ENCODE measurements at places on chromosomes 4 and X. TPM values are rescaled to one million over a fixed set of nuclear protein-coding genes. Genes with fewer than 3 reads are reported as not detected.

- no peak for DNase-seq
Observed at GRCh38 chr4:100742045-100742444, 224.2 kb upstream of the EMCN start.

DNA sequence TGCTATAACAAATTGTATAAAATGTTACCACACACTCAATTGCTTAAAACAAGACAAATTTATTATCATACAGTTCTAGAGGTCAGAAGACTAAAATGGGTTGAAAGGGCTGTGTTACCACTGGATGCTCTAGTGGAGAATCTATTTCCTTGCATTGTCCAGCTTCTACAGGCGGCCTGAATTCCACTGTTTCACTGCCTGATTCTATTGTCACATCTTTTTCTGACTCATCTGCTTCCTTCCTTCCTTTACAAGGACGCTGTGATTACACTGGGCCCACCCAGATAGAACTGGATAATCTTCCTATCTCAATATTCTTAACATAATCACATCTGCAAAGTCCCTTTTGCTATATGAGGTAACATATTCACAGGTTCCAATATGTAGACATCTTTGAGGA is 19.4 kb upstream of the ARMCX1 start:
- no peak for DNase-seq

DNA sequence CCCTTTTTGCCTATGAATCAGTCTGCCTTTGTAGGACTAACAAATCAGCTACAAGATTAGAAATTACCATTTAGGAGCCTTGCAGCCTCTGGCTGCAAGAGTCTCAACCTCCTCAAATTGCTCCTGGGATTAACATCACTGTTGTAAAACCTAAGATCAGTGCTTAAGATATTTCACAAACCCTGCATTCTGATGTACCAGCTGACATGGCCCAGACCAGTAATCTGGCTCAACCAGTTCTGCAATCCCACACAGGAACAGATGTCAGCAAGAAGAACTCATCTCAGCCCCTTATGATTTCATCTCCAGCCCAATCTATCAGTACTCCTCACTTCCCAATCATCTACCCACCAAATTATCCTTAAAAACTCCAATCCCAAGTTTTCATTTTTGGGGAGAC is 32.5 kb upstream of the AADAT start:
- DNase-seq = no peak

DNA sequence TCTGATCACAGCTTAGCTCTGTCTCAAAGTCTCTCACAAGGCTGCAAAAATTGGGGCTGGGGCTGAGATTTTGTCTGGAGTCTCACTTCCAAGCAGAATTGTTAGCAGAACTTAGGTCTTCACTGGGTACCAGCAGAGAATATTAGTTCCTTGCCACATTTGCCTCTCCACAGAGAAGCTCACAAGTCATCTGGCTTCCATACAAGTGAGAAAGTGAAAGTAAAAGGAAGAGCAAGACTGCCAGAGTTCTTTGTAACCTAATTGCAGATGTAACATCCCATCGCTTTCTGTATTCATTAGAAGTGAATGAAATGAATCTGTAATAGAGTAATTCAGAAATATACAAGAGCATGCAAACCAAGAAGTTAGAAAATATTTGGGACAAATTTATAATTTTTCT is 624.1 kb upstream of the GNPDA2 start:
- DNase-seq = peak; percentile 48

DNA sequence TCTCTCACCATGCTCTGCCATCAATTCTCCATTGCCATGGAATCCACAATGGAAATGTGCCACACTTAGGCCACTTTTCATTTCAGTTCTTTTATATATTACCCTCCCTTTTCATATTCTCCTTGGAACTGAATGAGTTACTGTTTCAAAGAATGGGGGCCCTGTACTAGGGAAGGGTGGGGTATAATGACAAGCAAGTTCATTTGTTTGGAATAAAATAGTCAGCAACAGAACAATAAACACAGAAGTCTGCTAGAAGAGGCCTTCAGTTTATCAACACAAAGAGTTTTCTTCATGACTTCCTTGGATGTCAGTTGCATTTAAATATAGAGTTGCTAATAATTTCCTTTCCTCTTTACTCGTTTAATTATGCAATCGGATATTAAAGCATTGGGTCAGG is 478.3 kb upstream of the FTHL17 start:
- DNase-seq = no peak

SOX3 gene
- 4.5 TPM for polyA plus RNA-seq

PABPC1L2A gene
- polyA plus RNA-seq = 12.6 TPM

BEX1 gene
- polyA plus RNA-seq = 408 TPM

TMPRSS11A gene
- polyA plus RNA-seq = 0.05 TPM

Measured in spinal cord (tissue), 10 donors.